ENCODE measurements at places on chromosomes 6 and 20.

- DNase-seq, result no peak
Measured at GRCh38 chr6:140966676-140967075, 1166.0 kb upstream of the GJE1 start.

DNA sequence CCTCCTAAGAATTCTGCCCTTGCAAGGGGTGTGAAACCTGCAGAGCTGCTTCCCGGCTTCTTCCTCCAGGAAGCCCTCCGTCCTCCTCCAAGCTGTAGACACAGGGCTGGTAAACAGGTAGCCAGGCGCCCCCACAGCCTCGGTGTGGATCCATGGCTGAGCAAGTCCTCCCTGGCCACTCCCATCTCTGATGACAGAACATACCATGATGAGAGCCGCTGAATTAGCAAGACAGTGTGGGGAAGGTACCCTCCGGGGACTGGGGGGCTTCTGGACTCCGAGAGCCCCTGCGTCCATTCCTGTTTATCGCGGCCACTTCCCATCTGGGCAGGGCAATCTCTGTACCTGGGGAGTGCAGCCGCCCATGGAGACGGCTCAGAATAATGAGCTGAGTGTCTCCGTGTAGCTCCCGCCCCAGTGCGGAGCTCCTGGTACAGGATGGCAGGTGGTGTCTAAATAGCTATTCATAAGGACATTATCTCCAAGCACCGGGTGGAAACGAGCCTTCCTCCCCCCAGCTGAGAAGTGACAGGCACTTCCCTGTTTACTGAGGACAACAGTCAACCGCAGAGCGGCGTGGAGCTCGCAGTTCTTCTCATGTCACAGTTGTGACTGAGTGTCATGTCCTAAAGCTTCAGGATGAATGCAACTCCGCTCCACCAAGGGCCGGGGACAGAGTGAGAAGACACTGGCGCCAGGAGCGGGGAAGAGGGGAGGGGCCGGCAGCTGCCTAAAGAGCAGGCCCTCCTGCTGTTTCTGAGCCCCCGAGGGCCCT, 22.7 kb upstream of the NTSR1 start:
- DNase-seq, result no peak

GRCh38 chr20:39885975-39886649, 802.9 kb downstream of the MAFB start:
- DNase-seq, result no peak

- DNase-seq, result no peak
Measured at GRCh38 chr6:150535151-150535804, 64.4 kb upstream of the PLEKHG1 start.

- no peak for DNase-seq
Measured at GRCh38 chr6:35190306-35190705, 23.4 kb upstream of the SCUBE3 start.

DNA sequence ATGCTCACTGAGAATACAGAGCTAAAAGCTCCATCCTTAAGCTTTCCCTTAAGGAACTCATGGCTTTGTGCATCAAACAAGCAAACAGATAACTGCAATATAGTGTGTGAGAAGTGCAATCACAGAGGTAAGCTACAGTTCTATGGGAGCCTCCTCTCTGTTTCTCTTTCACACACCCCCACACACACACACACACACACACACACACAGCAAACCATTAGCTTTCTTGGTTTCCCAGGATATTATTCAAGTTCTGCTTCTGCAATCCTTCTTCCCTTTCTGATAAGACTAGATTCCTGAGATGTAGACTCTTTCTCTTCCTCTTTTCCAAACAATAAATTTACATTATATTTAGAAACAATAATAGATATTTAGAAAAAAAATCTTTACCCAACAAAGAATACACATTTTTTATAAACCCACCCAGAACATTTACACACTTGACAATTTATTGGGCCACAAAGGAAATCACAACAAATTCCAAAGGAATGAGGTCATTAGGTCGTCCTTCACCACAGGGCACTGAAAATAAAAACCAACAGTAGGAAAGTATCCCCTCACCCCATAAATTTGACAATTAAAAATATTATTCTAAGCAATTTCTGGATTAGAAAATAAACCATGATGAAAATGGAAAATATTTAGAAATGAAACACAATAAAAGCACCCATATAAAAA, 9.3 kb upstream of the GFOD1 start:
- no peak for DNase-seq

DNA sequence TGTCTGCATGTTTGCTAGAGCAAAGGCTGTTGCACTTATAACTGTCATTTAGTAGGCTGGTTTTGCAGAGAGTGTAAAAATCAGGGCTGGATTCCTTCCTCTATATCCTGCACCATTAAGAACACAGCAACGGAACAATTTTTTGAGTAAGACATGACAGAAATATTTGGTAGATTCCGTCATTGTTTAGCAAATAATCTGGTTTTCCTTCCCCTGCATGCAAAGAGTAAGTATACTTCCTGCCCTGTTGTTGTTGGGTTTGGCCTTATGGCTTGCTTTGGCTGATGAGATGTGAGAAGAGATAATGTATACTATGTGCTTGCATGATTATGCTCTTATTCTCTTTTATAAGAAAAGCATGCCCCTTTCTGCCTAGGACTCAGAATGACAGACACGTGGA, 23.8 kb downstream of the MANEA start:
- no peak for DNase-seq

DNA sequence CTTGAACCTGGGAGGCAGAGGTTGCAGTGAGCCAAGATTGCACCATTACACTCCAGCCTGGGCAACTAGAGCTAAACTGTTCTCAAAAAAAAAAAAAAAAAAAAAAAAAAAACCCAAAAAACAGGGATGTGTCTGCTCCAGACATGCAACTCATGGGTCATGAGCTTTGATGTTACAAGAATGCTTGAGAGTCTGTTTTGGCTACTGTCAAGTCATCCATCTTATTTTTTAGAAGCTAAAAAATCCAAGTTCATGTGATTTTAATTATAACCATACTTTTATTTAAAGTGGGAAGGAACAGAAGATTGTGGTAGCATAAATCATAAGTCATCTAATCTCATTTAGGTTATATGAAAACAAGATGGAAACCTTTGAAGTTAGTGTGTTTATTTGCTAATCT, 120.6 kb downstream of the PDE7B start:
- no peak for DNase-seq
